Glutamatergic neuron (in vitro differentiated cells): ENCODE measurements at places on chromosomes 3 and 15.

- DNase-seq = no peak
These were observed 271.7 kb upstream of the MEIS2 start for GRCh38 chr15:37372064-37372463.

DNA sequence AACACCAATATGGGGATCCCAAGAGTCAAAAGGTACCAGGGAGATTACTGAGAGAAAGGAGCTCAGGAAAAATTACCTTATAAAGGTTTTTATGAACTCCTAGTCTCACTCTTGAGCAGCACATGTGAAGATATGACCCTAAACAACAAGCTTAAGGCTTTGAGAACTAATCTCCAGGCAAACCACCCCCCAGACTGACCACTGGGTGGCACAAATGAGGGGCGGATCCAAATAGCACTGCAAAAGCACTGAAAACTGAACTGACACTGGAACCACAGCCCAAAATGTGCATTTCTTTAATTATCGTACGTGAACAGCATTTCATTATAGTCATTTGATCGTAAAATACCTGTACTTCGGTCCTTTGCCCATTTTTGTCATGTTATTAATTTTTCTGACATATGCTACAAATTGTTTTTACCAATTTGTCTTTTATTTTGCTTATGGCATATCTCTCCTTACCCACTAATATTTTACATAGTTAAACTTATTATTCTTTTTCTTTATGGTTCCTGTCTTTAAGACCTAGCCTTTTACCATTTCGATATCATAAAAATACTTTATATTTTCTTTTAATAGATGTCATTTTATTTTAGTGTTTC is 31.5 kb upstream of the TFDP2 start:
- DNase-seq = peak; percentile 61

GRCh38 chr3:124981472-124981871 is 46.9 kb upstream of the MUC13 start:
- no peak for DNase-seq

GRCh38 chr3:178629430-178630178 is 93.4 kb downstream of the KCNMB2 start:
- no peak for DNase-seq

GRCh38 chr15:63553388-63553791 is 43.8 kb upstream of the FBXL22 start:
- no peak for DNase-seq

- no peak for DNase-seq
These were observed 12.4 kb upstream of the MAN2C1 start for GRCh38 chr15:75380773-75381172.

- DNase-seq = no peak
These were observed 50.3 kb downstream of the MED12L start for GRCh38 chr3:151135541-151136337.

DNA sequence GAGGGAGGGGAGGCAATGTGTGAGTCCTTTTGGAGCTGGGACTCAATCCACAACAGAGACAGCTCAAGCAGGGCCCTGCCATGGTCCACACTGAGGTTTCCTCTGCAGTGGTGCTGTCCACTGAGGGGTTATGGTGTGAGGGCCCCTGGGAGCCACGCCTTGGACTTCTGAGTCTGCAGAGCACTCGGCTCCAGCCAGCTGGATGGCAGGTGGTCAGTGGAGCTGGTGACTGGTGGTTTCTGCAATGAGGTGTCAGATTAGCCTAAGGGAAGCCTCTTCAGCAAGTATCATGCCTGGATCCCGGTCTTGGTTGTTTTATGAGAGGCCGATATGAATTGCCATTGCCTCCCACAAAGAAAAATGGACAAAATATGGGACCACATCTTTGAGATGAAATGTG is 21.7 kb downstream of the LSM3 start:
- DNase-seq = peak; percentile 41

DNA sequence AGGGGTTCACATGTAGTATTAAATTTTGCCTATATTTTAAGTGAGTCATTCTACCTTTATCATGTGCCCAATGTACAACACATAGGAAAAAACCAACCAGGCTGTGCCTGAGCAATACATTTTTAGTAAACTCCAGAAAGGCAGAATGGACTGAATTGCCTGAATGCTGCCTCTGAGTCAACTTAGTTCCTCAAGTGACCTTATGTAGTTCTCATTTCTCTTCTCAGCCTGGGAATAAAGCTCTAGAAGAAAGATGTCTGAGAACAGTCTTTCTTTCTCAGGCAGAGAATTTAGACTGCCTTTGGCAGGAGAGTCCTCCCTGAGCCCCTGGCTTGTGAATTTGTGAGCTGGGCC is 13.0 kb downstream of the ST3GAL6 start:
- no peak for DNase-seq

- DNase-seq = peak; percentile 43
These were observed 93.1 kb downstream of the STAG1 start for GRCh38 chr3:136658946-136659682.

DNA sequence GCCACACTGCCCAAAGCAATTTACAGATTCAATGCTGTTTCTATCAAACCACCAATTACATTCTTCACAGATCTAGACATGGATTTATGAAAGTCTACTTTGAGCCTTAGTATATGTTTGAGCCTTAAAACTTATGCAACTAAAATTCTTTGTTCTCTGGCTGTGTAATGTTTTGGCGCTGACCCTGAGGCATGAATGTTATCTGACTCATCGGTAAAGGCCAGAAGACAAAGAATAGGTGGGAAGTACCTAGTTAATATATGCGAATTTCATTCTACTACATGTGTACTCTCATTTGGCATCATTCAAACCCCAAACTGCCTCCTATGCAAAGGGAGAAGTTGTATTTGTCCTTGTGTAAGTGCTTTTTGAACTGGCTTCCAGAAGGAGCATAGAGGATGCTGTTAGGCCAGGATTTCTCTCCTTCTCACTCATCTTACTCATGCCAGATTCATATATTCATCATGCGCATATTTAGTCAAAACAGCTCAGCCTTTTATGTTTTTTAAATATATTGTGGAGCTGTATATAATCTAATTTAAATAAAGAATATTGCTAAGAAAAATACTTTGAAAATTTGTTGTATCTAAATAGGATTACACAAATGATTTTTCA is 204.2 kb downstream of the NFKBIZ start:
- no peak for DNase-seq

GRCh38 chr15:56064152-56064551 is 70.7 kb upstream of the NEDD4 start:
- DNase-seq = no peak
